ENCODE measurements at places on chromosomes 3 and 15.

DNA sequence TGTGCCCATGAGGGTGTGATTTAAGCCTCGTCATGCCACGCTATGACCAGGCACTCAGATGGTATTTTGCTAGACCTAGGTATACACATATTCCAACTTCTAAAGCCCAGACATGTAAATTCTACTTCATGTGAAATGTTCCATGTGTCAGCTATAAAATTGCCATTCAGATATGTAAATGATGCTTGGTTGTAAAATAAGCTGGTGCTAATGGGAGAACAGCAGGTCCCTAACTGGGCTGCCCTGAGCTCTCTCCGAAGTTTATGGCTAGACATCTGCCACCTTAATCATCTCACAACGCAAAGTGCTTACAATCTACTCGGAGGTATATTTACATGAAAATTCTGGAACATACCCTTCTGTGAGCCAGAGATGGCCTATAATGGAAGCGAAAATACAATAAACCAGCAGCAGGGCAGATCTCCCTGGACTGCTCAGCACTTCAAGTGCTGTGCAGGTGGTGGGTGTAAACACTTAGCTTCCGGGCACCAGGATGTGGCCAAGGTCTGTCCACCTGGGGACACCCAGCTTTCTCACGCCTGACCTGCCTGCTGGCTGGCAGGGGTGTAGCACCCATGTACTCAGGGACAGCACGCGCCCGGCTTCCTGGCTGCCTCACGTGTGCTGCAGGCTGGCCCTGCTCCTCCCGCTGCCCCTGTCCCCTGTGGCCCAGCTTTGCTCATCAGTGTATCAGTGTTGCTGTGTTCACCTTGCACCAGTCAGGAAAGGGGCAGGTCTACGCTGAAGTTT, 82.0 kb downstream of the CHDH start:
- DNase-seq = no peak

DNA sequence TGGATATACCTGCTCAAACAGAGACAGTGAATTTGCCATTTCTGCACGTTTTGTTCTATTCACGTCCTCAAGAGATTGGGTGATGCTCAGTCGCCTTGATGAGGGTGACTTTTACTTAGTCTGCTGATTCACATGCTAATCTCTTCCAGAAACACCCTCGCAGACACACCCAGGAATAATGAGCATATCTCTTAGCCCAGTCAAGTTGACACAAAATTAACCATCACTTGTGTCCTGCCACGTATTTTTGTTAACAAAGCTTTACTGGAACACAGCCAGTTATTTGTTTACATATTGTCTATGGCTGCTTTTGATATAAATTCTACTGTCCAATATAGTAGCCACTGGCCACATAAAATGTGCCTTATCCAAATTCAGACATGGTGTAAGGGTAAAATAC, 218.3 kb downstream of the FHIT start:
- DNase-seq = no peak

- no peak for DNase-seq
Observed at GRCh38 chr3:162292409-162292808, 795.8 kb downstream of the OTOL1 start.

DNA sequence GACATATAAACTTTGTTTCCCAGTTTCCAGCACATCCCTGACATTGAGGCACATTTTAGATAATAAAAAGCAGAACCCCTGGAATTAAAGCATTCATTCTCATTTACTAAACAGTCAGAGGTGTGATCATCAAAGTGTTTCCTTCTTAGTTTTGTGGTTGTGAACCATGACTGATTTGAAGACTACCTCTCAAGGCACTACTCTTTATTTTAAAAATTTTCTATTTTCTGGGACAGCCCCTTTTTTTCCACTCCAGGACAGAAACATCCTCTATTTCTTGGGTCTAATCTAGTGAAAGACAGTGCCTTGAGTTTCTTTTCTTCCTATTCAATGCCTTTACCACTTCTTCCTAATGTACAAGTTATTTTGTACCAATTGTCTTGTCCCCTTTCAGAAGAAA, 5.2 kb downstream of the SST start:
- DNase-seq = no peak

DNA sequence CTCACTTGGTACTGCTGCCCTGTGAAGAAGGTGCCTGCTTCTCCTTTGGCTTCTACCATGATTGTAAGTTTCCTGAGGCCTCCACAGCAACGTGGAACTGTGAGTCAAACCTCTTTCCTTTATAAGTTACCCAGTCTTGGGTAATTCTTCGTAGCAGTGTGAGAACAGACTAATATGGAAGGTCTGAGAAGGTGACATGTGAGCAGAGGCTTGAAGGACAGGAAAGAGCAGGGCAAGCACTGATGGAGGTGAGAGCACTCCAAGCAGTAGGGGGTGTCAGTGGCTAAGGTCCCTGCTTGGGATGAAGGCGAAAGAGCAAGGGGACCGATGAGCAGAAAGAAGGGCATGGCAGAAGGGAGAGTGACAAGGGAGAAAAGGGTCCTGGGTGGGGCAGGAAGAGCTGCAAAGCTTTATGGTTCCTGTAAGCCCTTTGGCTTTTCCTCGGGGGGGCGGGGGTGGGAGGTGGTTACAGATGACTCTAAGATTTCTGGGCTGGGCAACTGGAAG, 3.5 kb downstream of the EIF4E3 start:
- DNase-seq = no peak

- no peak for DNase-seq
Observed at GRCh38 chr3:18351823-18352744, 73.1 kb downstream of the SATB1 start.

DNA sequence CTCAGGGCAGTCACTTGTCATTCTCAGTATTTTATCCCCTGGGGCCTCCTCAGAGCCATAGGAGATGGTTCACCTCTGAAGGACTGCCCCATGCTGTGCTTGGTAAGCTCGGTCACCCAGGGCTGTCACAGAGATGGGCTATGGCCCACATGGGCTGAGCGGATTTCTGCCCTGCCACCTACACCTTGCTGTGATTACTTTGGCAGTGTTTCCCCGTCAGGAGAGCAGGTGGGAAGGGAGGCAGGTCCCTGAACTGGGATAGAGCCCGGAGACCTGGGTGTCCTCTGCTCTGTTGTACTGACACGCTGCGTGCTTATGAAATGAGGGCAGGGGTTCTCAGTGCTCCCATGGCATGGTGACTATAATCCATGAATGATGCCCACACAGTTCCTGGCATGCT, 48.9 kb downstream of the APBA2 start:
- no peak for DNase-seq

- DNase-seq = no peak
Observed at GRCh38 chr3:187841560-187841959, 96.3 kb upstream of the BCL6 start.

DNA sequence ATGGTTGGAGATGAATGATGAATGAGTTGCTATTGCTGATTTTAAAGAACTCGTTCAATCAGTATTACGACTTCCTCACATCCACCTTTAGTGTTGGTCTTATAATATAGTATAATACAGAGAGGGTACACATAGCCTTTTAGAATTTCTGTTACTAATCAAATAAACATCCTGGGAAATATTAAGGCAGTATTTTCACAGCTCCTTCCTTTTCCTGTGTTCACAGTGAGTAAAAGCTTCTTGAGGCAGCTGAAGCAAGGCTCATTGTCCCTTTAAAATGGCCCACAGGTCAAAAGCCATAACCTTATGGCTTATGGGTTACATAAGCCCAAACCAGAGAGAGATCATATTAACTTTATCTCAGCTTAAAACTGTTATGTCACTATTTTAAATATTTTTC, 1.3 kb upstream of the BTLA start:
- DNase-seq = no peak

GRCh38 chr3:171980578-171981270, 58.7 kb upstream of the FNDC3B start:
- no peak for DNase-seq

DNA sequence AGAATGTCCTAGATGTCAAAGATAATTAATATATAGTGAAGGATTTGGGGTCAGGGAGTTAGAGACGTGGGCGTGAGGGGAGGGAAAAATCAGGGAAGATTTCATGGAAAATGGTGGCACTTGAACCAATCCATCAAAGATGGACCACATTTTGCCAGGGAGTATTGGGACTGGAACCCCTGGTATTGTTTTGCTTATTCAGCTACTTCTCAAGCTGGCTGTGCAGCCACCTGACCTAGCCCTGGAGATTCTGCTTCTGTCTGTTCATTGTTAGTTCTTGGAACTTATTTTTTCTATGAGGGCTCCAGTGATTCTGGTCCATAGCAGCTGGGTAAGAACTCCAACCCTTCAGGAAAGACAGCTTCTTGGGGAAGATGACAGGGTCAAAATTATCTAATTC, 3.3 kb upstream of the THRB start:
- DNase-seq = no peak

- no peak for DNase-seq
Observed at GRCh38 chr15:58755350-58755749, 5.8 kb upstream of the ADAM10 start.

- no peak for DNase-seq
Observed at GRCh38 chr15:42239528-42240182, 31.6 kb upstream of the VPS39 start.

DNA sequence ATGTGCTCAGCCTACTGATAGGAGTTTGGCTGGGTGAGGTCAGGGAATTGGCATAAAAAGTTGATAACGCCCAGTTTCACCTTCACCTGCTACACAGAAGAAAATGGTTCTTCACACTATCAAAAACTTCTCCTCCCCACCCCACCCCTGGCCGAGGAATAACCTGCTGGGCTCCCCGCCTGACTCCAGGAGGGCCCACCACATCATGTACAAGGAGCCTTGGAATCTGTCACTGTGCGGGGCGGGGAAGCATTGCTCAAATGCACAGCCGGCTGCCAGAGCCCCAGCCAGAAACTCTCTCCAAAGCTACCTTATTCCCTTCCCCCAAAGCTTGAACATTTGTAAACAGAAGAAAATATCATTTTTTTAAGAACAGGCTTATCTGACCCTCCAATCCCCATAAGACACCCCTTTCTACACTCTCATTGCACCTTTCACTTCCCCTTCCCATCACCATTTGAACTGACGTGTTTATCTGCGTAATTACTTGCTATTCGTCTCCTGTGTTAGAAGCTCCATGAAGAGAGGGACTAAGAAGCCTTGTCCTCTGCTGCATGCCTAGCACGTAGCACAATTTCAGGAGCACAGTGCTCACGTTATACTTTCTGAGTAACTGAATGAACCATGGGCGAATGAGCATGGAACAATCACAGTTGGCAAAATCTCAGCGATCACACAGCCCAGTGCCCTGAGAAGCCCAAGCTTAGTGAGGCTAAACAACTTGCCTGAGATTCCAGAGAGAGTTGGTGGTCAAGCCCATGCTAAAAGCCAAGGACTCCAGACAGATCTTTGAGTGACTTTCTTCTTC, 82.9 kb downstream of the HES1 start:
- DNase-seq = no peak

GRCh38 chr3:173584093-173584837, 186.7 kb downstream of the NLGN1 start:
- no peak for DNase-seq

DNA sequence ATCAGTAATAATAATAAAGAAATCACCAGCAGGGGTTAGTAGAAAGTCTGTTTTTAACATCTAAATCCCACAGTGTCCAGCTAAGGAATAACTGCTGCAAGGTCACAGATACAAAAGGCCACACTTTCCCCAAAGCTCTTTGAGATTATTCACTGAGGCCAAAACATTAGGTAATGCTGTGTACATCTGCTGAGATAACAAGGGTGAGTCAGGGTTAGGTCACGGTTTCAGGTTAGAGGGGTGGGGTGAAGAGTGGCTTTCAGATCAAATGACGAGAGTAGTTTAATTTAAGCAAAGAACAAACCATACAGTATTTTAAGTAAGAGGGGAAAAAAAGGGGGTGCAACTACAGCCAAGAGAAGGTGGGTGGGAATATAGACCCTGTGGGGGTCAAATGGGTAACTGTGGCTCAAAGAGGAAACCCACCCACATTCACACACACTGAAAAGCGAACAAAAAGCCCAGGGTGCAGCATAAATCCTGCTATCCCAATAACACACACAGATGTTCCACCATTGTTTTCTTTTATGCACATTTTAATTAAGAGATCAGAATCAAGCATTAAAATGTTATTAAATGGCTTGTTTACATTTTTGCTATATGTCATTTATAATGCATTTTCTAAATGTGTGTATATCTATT, 412.9 kb downstream of the TIGIT start:
- DNase-seq = no peak

- DNase-seq = no peak
Observed at GRCh38 chr3:149077628-149078027, 8.7 kb downstream of the HLTF start.

GRCh38 chr3:124360155-124360554, 368.2 kb upstream of the ROPN1 start:
- no peak for DNase-seq

GRCh38 chr3:71725271-71725991, at the start of gene EIF4E3:
Gene EIF4E3, minus strand, starts transcription at chr3:71725402. Its CDS starts 35 bp downstream, at chr3:71725367.
- DNase-seq = peak; percentile 11

- no peak for DNase-seq
Observed at GRCh38 chr15:88233921-88234320, 22.6 kb downstream of the NTRK3 start.

- DNase-seq = no peak
Observed at GRCh38 chr15:74396445-74397238, 29.2 kb upstream of the CYP11A1 start.

- no peak for DNase-seq
Observed at GRCh38 chr3:16346413-16347081, 81.5 kb downstream of the OXNAD1 start.

DNA sequence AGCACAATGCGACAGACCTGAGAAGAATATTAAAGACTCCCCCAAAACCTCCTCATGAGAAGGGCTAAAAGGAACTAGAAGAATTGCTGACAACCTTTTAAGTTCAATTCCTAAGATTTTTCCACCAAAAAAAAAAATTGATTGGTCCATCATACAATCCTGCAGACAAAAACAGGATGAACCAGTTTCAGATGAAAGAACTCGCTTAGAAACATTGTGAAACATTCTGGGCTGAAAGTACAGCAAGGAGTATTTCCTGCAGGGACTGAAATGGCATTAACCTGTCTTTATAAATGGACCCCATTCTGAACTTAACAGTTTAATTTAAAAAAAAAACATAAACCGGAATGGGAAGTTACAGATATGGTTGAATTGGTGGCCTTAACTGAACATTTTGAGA, 96.0 kb upstream of the FAM174B start:
- DNase-seq = no peak

GRCh38 chr15:75928680-75929608, 25.3 kb downstream of the FBXO22 start:
- no peak for DNase-seq

DNA sequence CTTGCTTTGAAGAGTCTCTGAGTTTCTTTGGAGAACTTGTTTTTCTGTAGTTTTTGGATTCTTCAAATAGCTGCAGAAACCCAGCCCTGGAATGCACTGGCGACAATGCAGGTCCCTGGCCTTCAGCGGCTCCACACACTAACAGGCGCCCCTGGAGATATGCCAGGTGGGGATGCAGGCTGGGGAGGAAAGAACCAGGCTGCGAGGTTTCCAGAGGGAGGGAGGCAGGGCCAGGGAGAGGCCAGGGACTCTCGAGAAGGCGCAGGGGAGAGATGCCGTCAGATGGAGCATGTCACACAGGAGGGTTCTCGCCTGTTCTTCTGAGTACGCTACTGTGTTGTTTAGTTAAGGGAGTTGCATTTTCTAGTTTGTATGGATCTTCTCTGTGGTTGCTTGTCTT, 283.1 kb downstream of the GABRG3 start:
- DNase-seq = no peak

GRCh38 chr3:188906236-188906635, 265.5 kb upstream of the TPRG1 start:
- DNase-seq = no peak
